ENCODE measurements at places on chromosomes 13 and 19. TPM values are rescaled to one million over a fixed set of nuclear protein-coding genes. Genes with fewer than 3 reads are reported as not detected.

GRCh38 chr19:16262618-16263017 lies 62.0 kb upstream of the KLF2 start:
- DNase-seq, result no peak

DNA sequence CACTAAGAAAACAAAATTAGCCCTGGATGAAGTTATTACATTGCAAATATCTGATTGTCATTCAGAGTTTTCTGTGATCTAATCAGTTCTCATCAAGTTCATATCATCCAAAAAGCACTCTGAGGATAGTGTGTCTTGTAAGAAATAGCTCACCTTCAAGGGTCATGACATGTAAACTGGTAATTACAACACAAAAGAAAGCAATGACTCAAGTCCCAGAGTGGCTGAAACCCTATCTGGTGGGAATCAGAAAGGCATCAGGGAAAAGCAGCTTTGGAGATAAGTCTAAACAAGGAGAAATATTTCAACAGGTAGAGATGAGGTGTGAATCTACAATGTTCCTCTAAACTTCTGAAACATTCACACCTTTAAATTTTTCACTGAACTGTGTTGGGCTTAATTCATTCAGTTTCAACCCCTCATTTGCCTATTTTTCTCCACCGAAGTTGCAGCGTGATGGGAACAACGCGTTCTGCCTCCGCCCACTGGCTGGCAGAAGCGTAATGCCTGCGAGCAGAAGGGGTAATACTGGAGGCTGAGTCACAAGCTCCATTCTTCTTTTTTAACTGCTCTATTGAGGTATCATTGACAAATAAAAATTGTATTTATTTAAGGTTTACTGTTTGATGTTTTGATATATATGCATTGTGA lies 155.2 kb upstream of the IPO5 start:
- no peak for DNase-seq

DNA sequence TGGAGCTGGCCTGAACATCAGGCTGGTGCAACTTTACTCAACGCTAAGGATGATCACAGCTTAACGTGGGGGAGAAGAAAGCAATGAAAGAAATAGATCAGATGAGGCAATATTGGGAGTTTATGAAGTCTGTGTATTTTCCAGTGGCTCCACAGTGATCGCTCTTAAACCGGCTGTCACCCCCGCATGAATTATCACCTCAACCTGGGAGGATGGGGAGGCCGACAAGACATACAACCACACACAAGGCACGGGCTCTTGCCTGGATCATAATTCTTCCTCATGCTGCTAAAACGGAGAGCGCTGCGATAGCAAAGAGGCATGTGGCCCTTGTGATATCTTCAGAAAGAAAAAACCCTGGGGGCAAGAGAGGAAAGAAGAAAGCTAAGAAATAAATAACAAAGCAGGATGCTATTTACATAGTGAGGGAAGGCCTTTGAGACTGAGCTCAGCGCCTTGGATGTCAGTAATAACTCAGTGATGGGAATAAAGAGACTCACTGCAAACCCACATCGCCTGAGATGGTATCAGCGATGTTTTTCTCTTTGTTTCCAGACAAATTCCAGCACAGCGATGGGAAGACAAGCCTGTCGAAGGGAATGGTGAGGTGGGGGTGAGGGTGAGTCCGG lies 19.1 kb upstream of the CHST8 start:
- no peak for DNase-seq

Gene PABPC3
- total RNA-seq, result not detected

GRCh38 chr19:10327793-10328192 lies 5.5 kb downstream of the RAVER1 start:
- DNase-seq, result no peak

Gene OR7A5
- total RNA-seq, result not detected

DNA sequence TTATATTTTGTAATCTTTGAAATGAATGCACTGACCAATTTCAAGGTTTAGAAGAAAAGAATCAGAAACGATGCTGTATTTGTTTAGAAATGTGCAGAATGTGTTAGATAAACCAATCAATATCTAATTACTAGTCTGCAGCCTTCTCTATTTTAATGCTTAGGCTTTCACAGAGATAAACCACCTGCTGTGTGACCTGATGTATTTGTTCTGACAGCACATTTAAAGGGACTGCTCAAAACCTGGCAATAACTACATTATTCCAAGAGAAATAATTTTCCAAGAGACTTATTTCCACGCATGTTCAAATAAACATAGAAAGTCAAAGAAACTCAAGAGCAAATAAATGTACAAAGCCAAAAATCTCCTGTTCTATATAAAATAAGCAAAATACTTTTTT lies 641.6 kb upstream of the PCDH20 start:
- no peak for DNase-seq

Gene HIF3A
- not detected for total RNA-seq

- peak; percentile 88 for DNase-seq
Measured at GRCh38 chr19:12766051-12766521, 9.3 kb downstream of the HOOK2 start.

DNA sequence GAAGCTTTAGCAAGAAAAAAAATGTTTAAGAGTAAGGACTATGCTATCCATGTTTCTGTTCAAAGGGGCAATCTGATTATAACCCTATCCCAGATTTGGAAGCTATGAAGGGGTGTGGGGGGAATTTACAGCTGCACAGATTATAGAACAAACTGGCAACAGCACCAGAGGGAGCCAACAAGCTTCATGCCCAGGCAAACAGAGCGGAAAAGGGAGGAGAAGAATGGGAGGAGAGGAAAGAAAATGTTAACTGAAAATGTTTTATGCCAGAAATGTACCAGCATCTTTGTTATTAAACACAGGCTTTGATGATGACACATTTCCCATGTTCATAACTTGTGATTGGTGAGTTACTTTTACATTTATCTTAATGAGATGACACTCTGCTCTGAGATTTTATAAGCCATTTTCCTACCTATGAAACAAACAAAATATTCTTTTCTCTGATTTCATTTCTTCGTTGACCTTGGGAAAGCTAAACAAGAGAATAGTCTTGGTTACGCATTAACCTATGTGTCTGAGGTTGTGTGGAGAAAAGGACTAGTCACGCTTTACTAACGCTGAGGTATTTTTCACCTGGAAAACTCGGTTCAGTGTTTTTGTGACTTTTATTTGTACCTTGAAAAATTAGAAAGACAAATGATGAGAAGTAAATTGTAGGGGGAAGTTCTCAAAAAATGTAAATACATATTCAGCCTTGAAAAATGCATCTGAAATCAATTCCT lies 235.8 kb upstream of the MIR17HG start:
- DNase-seq, result peak; percentile 75

Gene ZNF443
- total RNA-seq, result 8.7 TPM

DNA sequence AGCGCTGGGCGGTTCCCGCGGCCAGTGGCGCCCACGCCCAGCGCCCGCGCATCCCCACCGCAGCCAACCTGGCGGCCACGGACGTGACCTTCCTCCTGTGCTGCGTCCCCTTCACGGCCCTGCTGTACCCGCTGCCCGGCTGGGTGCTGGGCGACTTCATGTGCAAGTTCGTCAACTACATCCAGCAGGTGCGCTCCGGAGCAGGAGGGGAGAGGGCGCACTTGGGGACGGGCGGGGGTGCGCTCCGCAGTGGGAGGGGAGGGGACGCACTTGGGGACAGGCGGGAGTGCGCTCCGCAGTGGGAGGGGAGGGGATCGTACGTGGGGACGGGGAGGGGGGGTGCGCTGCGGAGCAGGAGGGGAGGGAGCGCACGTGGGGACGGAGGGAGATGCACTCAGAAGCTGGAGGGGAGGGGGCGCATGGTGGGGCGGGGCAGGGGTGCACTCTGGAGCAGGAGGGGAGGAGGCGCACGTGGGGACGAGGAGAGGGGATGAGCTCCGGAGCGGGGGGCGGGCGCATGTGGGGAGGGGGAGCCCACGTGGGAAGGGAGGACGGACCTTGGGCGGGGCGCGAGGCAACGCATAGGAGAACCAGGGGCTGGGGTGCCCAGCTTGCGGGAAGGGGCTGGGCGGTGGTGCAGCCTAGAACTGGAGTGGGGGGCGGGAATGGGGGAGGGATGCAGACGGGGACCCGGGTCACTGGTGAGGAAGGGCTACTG lies 1.5 kb downstream of the KISS1R start:
- no peak for DNase-seq

Gene ACP7
- not detected for total RNA-seq

Gene CD22
- total RNA-seq, result 15.4 TPM

DNA sequence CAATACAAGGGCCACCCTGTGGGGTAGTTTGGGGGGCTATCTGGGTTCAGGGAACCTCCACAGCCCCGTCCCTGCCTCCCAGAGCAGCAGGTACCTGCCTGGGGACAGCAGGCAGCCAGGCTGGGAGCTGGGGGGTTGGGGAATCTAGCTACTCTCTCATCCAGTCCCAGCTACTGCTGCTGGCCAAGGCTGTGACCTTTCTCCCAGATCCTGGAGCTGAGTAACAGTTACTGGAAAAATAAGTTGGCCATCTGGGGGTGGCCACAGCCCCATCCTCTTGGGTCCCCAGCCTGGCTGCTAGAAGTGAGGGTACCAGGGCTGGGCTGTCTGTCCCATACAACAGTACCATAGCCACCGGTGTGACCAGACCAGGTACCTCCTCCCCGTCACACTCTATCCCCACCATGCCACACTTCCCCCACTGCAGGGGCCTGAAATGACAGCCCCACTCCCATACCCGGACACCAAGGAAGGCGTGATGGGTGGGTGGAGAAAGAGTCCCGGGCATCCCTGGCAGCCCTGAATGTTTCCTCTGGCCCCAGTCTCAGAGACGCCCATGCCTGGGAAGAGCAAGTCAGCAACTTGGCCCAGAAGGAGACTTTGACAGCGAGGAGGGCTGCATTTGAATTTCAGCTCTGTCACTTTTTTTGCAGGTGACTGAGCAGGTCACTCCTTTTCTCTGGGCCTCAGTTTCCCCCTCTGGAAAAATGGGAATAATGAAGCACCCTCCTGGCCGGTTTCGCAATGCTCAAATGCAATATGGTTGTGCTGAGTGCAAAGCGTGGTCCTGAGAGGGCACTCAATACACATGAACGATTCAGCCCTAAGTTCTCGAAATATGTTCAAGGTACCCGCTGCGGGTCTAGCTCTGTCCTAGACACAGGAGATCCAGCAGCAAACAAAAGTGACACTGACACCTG lies 30.7 kb upstream of the NFIC start:
- no peak for DNase-seq

DNA sequence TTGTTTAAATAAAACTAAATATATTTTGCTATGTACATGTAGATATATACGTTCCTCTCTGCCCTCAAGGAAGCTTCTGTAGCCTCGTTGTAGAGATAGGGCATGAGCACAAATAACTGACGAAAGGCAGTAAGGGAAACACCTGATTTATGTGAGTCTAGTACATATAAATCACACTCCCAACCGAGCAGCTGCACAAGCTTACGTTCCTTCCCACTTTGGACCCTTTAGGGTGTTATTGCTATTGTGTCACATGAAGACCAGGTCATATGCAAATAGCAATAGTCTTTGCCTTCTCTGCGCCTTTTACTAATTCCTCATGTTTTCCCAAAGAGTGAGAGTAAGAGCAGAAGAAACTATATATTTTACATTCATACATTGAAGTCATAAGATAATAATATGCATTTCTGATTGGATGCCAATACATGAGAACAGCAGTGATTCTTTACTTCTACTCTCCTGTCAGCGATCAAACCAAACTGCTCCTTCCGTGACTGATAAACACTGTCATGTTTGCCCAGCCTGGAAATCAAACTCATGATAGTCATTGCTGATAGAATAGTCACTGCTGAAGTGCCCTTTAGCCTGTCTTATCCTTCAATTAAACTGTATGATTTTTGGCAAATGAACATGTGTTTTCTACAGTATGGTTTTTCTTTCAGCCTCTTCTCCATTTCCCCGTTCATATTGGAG lies 127.2 kb upstream of the MAB21L1 start:
- no peak for DNase-seq

DNA sequence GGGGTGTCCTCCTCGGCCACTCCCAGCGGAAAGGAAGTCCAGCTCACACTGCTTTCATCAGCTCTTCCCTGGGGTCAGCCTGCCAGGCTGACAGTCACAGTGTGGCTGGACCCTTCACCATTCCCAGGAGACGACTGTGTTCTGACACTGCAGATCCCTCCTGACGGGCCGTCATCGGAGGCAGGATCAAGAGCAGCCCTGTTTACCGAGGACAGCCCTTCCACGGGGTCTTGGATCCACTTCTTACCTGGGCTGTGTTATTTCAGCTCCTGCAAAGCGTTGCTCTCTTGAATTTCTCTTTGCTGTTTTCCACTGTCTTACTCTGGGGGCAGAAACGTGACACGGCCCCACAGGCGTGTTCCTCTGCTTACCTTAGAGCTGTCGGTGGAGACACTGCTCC lies 149.9 kb upstream of the SOX1 start:
- DNase-seq, result no peak

Gene DMAC2
- total RNA-seq, result 68.5 TPM

Gene CSNK1A1L
- not detected for total RNA-seq

GRCh38 chr19:49488046-49488862 lies 846 bp downstream of the RPL13A start:
- DNase-seq, result no peak

- DNase-seq, result peak; percentile 55
Measured at GRCh38 chr13:100514788-100515409, 73.7 kb downstream of the GGACT start.

Gene MATK
- not detected for total RNA-seq

Gene GRIK5
- not detected for total RNA-seq

- no peak for DNase-seq
Measured at GRCh38 chr19:39498798-39499642, at the start of gene DLL3. DLL3 (plus strand) TSS chr19:39498947; CDS start chr19:39498975, 28 bp downstream.

GRCh38 chr13:59906413-59907049 lies 257.2 kb downstream of the DIAPH3 start:
- no peak for DNase-seq

Gene GIPC3
- not detected for total RNA-seq
